Left lung (tissue), 14 donors: ENCODE measurements at places on chromosomes 2 and 18. TPM values are rescaled to one million over a fixed set of nuclear protein-coding genes. Genes with fewer than 3 reads are reported as not detected.

GRCh38 chr2:223797037-223797436, 40.3 kb downstream of the AP1S3 start:
- DNase-seq, result no peak

- peak; percentile 54 for DNase-seq
These were observed 35.5 kb downstream of the RTP5 start for GRCh38 chr2:241904791-241905710.

- DNase-seq, result no peak
These were observed 57.2 kb downstream of the SOX11 start for GRCh38 chr2:5749347-5749746.

- DNase-seq, result no peak
These were observed 5.8 kb upstream of the RTN4 start for GRCh38 chr2:55056024-55056521.

- DNase-seq, result peak; percentile 83
These were observed 39.0 kb downstream of the TGFA start for GRCh38 chr2:70514612-70515055.

GRCh38 chr18:23204589-23205235, 69.4 kb downstream of the CABLES1 start:
- no peak for DNase-seq

GRCh38 chr2:233446606-233447305, 92.5 kb downstream of the DGKD start:
- DNase-seq, result no peak

DNA sequence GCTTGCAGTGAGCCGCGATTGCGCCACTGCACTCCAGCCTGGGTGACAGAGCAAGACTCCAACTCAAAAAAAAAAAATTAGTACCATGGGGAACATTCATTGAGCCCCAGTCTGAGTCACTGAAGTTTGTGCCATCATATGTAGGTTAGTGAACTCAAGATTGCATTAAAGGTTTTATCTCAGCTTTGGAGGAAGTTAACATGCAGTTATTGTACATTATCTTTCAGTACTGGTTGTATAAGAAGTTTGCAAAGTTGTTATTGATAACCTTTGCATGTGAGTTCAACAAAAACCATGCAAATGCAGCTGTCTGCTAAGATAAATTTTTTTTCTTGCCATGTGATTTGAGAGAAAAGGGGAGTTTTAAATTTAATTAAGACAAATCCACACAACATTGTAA, 95.7 kb downstream of the MEIS1 start:
- DNase-seq, result no peak

DNA sequence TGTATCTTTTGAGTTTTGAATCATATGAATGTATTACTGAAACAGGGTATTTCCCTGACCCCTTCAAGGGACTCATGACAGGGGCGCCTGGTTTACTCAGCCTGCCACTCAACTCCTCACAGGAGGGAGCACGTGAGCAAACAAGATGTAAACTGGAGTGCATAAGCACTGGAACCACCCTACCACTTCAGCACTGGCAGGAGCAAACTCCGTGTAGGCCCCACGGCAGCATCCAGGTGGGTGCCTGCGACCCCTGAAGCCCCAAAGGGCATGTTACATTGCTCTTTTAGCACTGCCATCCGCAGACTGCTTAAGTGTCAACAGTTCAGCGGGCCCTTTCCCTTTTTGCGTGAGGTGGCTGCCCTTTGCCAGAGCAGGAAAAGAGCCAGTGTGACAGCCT, 8.2 kb upstream of the DAPL1 start:
- no peak for DNase-seq

GRCh38 chr2:128444121-128444771, 125.6 kb upstream of the HS6ST1 start:
- no peak for DNase-seq

- DNase-seq, result no peak
These were observed 110.8 kb downstream of the FMNL2 start for GRCh38 chr2:152445791-152446201.

DNA sequence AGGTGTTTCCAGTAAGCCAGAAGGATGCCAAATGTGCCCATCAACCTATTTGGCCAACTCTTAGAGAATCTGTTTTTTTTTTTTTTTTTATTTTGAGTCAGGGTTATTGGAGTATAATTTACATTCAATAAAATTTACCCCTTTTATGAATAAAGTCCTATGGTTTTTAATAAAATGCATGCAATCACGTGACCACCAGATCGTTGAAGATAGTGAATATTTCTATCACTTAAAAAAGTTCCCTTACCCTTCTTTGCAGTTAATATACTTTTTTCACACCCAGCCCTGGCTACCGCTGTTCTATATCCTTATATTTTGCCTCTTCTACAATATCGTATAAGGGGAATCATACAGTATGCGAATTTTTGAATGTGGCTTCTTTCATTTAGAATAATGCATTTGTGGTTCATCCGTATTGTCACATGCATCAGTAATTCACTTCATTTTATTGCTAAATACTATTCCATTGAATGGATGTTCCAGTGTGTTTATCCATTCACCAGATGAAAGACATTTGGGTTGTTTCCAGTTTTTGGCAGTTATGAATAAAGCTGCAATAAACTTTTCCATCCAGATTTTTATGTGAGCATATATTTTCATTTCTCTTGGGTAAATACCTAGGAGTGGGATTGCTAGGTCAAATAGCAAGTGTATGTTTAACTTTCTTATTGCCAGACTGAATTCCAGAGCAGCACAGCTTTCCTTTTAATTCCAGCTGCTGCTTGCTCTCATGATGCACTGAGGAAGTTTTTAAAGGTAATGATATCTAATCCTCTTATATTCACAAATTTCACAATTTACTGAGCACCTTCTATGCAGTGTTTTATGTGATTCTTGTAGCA, 156.3 kb upstream of the NT5C1B start:
- no peak for DNase-seq

DNA sequence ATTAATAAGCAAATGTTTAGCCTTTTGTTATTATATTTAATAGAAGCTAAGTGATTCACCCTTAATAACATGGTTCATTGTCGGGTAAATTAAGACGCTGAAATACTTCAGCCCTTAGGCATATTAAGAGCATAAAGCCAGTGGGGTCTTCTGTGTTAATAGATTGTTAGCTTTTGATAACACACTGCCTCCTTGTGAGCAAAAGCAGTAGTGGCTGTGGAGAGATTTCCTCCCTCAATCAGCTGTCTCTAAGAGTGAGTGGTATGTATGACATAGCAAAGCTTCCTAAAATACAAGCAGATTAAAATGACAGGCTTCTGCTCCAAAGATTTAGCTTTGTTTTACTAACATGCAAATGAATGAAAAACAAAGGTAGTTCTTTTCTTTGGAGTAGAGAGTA, 143.7 kb upstream of the SYT4 start:
- no peak for DNase-seq

DNA sequence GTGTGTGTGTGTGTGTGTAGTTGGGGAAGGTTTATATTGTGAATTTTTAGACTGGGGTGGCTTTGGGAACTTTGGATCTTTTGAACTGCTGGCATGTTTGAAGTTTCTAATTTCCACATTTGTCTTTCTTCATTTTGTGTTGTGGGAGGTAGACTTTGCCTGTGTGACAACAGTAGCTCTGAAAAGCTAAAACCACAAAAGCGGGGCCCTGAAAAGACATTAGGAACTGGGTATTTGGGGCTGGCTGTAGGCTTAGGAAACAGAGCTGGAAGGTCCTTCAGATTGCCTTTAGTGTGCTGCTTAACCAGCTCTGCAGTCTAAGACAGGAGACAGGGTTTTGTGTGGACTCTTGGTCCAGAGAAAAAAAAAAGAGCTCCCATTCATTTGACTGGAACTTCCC, 27.2 kb upstream of the DOCK10 start:
- DNase-seq, result no peak

GRCh38 chr18:33844232-33844631, 266.2 kb downstream of the ASXL3 start:
- DNase-seq, result no peak

- DNase-seq, result no peak
These were observed 47.7 kb downstream of the HIBCH start for GRCh38 chr2:190271783-190272456.

- no peak for DNase-seq
These were observed 7.0 kb upstream of the NDUFV2 start for GRCh38 chr18:9095297-9096006.

GRCh38 chr2:41695198-41696113, 352.4 kb upstream of the PKDCC start:
- no peak for DNase-seq

- DNase-seq, result no peak
These were observed 8.7 kb upstream of the KIAA2012 start for GRCh38 chr2:202064171-202064880.

GRCh38 chr2:222776792-222777191, 84.0 kb upstream of the ACSL3 start:
- no peak for DNase-seq

DNA sequence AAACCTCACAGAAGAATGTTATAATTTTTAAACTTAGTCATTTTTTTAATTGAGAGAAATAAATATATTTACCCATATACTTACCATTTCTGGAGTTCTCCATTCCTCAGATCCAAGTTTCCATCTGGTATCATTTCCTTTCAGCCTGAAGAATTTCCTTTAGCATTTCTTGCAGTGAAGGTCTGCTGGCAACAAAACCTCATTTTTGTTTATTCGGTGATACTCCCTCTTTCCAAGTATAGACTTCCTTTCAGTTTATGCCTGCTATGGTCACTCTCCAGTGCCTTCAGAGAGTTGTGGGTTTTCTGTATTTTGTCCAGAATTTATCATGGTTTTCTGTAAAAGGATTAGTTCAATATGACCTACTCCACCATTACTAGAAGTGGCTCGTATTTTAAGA, 17.0 kb downstream of the WDPCP start:
- DNase-seq, result no peak

DNA sequence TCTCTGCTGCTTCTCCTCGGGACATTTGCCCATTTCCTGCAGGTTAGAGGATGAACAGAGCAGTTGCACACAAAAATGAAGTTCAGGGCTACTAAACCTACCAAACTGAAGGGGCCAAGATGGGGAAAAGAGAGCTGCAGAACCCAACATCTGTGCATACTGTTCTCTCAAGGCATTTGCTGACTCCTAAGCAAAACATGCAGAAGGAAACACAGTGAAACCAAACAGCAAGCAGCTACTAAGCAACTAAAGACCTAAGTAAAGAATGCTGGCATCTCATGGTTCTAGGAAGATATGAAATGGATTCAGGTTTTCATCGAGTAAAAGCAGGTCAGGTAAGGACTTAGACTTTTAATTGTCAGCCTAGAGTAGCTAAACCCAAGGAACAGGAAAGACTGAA, 111.9 kb upstream of the SYT4 start:
- DNase-seq, result no peak

DNA sequence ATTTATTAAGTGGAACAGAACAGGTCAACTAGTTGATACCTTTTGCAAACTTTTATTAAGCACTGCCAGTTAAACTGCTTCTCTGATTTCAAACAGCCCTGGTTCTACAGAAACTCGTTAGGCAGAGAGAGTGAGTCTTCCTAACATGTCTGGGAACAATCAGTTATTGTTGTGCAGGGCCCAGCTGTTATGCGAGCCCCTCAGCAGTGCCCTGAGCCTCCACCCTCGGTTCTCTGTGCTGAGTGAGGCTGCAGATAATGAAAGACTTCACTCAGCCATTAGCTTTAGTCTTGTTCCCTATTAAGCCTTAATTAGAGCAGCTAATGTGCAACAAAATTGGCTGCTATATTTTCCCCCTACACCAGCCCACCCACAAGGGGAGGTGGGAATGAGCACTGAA, 39.6 kb downstream of the KCTD18 start:
- DNase-seq, result no peak

GRCh38 chr18:27143580-27144287, 41.4 kb downstream of the CHST9 start:
- no peak for DNase-seq

GRCh38 chr2:23448906-23449305, 63.9 kb downstream of the KLHL29 start:
- no peak for DNase-seq

DNA sequence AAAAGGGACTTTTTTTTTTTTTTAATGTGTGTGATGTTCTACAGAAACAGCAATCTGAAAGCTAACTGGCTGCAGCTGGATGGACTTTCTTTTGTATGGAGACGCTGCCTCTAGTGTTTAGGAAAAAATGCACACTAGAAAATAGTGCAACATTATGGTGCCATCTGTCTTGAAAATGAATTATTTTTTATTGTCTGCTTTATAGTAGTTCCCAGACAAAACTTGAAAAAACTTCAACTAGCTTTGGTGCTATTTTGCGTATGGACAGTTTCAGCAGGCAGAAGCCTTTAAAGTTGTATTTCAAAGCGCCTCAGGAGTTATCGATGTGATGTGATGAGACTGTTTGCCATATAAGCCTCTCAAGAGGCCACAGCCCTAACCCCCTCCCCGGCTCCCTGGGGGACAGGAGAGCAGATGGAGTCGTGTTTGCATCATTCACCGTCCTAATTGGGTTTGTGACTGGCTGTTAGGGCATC, 86.9 kb downstream of the LTBP1 start:
- no peak for DNase-seq

DNA sequence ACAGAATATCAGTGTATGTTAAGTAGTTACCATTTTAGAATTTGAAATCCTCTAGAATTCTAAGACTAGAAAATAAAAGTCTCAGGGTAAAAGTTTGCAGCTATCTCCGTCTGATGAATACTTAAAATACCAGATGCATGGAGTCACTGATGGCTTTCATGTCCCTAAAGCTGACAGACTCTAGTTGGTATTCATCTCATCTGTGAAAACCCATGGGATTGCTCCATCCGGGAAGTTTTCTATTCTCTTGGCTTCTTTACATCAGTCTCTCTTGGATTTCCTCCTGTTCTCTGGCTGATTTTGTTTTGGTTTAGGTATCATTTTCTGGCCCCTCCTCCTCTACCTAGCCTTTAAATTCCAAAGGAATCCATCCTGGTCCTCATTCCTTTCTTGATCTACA, 465.6 kb upstream of the POU3F3 start:
- DNase-seq, result no peak

DNA sequence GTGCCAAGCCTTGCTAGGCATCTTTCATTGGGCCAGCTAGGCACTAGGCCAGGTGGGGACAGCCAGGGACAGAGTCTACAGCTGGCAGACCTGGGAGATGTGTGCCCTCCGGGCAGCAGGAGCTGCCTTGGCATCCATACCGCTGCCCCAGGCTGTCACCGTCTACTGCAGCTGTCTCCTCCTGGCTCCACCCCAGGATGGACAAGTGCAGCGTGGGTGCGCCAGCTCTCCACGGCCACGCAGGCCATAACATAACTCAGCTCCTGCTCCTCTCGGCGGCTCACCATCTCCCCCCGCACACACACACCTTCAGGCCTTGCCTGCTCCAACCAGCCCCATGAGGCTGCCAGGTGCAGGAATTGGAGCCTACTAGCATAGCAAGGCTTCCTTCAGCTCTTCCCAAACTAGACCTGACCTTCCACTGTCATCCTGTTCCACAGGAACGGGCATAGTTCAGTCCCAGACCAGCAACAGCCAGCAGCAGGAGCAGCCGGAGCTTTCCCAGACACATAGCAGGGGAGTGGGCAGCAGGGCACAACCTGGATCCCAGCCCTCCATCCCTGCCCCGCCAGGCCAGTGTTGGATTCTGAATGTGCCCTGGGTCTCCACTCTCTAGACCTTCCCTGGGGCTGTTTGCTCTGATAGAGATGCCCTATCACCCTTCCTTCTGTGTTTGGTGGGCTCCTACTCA, 2.5 kb upstream of the ADRA2B start:
- no peak for DNase-seq

- DNase-seq, result no peak
These were observed 188.8 kb downstream of the CAMKMT start for GRCh38 chr2:44550561-44550960.

Gene MRPL33
- polyA plus RNA-seq, result 96.3 TPM

Gene FSHR
- polyA plus RNA-seq, result not detected

Gene CNGA3
- polyA plus RNA-seq, result not detected

Gene KCNJ3
- polyA plus RNA-seq, result 0.24 TPM

Gene LYPD6
- polyA plus RNA-seq, result 15.7 TPM

Gene PSMA8
- not detected for polyA plus RNA-seq

Gene DCC
- 3.5 TPM for polyA plus RNA-seq

Gene SATB2
- polyA plus RNA-seq, result 2.9 TPM

Gene TUBB8B
- polyA plus RNA-seq, result 0.84 TPM
